NCI-H524 treated with DMSO at 0.1 percent for 48 hours (cell line): ENCODE measurements at places on chromosomes 2 and 18.
A peak's percentile ranks its signal among the peaks of the same experiment; 100 is the strongest.

DNA sequence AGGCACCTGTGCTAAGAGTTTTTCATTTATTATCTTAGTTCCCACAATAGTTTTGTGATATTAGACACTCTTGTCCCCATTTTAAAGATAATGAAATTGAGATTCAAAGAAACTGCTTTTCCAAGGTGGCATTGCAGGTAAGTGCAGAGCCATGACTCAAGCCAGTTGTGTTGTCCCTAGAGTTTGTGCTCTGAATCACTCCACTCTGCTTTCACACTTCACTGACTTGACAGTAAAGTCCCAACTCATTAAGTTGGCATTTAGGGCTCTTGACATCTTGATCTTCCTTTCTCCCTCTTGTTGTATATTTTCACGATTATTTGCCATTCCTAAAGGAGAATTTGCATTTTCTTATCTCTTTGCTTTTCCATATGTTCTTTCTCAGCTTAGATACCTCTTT lies 114.3 kb downstream of the DIS3L2 start:
- no peak for DNase-seq

DNA sequence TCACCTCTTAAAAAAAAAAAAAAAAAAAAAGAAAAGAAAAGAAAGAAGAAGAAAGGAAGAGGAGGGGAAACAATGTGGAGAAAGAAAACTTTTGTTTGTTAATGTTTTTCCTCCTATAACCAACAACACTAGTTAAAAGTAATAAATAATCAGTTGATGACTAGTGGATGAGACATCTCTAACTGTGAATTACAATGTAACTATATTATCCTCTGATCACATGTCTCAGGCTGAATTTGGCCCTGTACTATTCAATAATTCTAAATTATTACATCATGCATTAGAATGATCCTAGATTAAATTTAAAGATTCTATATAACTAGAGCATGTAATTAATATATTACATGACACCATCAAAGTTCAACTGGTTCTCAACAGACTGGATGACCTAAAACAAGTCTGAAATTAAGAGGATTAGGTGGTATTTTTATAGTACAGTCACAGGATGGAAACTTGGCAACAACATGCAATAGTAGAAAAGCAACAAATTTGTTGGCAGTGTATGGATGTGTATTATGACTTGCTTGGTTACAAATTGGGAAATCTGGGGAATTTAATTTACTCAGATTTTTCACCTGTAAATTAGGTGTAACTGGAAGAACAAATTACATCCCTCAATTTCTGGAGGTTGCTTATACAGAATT lies 269.3 kb upstream of the SETBP1 start:
- no peak for DNase-seq

DNA sequence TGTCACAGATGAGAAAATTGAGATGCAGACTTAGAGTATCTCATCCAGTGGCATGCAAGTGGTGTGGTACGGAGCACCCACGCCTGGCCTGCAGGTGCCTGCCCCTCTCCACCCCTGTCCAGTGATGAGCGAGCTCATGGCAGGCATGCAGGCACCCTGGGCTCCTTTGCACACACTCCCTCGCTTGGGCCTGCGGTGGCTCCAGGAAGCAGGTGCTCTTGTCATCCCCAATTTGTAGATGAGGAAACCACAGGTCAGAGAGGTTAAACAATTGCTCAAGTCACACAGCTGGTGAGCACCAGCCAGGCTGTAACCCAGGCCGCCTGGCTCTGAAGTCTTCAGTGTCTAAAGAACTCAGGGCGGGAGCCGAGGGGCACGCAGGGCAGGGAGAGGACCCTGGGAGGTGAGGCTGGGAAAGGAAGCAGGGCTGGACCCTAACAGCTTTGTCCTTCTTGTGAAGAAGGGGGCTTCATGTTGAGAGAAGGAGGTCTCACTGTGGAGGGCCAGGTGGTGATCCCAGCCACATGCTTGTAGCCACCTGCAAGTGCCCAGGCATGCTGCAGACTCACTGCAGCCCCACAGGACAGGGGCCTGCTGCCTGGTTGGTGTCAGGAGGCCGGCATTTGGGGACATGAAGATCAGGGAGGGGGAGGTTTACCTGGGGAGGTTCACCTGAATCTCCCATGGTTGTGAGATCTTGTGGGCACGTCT lies 166.2 kb downstream of the SH3RF3 start:
- DNase-seq, result no peak

DNA sequence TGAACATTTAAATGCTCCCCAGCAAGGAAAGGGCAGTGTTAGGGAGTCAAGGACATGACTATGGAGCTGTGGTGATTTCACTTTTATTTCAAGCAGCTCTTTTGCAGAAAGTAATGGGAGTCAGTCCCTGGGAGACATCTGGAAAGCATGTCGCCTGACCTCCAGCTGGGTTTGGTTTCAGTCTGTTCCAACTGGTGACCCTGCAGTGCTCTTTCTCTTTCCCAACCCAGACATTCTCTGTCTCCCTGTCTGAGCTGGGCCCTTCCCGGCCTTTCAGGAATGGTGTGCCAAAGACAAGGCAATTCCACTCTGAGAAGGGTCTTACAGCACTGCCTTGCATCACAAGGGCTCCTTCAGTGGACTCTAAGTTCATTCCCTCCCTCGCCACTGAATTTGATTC lies 323.2 kb downstream of the OSR1 start:
- DNase-seq, result no peak

DNA sequence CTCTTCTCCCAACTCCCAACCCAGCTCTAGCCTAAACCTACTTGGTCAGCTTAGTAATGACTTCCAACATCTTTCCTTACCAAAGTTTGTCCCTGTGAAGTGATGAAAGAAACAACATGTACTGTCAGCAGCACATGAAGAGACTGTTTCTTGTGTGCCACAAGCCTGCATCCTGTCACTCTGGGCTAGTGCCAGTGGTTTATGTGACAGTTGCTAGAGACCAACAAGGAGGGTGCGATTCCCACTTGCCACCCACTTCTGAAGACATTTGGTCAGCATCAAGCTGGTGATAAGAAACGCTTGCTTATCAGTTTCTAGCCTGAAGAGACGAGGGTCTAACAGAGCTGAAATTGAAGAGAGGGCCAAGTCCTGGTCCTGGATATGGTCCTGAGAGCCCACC lies 132.6 kb downstream of the COL4A4 start:
- no peak for DNase-seq

DNA sequence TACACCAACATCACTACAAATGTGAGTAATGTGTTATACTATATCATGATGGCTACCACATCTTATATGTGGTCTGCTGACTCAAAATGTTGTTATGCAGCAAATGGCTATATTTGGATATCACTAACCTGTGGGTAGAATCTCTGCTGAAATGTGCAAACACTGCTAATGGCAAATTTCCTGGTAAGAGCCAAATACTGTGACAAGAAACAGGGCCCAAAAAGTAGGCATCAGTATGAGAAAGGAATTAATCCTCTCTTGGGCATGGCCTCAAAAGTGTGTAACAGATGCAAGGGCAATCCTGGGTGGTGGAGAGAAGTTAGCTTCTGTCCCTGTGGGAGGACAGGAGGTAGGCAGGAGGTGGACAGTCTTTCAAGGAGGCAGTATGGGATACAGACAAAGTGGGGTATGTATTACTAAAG lies 13.3 kb downstream of the ATF2 start:
- DNase-seq, result no peak

GRCh38 chr2:186584053-186584452 lies 5.8 kb upstream of the ITGAV start:
- DNase-seq, result no peak

GRCh38 chr18:51654488-51655326 lies 457.2 kb upstream of the MEX3C start:
- peak; percentile 32 for DNase-seq

GRCh38 chr2:76861708-76862107 lies 660.5 kb downstream of the LRRTM4 start:
- DNase-seq, result no peak

DNA sequence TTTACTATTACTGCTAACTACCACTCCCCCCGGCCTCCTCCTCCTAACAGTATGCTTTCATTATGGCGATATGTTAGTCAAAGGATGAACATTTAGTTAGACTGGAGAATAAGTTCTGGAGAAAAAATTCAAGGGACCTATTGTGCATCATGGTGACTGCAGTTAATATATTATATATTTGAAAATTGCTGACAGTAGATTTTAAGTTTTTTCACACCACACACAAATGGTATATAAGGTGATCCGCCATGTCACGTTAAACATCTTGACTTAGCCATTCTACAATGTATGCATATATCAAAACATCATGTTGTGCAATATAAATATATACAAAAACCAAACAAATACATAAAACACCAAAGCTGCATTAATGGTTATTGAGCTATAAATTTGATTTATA lies 873.7 kb downstream of the CNTNAP5 start:
- no peak for DNase-seq

GRCh38 chr2:28627722-28628480 lies 123.7 kb upstream of the PPP1CB start:
- DNase-seq, result no peak

- no peak for DNase-seq
These were observed 29.1 kb upstream of the SLC38A11 start for GRCh38 chr2:164984428-164984827.

DNA sequence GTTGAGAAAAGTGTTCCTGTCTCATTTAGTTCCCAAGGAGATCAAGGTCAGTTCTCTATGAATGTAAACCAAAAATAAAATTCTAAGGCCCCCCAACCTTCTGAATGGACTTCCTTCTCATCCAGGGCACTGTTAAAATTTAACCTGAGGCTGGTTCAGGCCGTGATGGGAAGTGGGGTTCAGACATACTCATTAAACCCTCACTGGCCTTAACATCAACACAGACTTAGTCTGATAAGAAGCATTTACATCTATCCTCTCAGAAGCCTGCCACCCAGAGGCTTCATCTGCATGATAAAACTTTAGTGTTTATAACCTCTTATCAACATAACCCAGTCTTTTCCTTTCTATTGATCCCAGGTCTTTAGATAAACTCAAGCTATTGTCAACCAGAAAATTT lies 22.4 kb downstream of the ITSN2 start:
- no peak for DNase-seq

GRCh38 chr2:38038682-38039081 lies 37.3 kb downstream of the CYP1B1 start:
- no peak for DNase-seq

DNA sequence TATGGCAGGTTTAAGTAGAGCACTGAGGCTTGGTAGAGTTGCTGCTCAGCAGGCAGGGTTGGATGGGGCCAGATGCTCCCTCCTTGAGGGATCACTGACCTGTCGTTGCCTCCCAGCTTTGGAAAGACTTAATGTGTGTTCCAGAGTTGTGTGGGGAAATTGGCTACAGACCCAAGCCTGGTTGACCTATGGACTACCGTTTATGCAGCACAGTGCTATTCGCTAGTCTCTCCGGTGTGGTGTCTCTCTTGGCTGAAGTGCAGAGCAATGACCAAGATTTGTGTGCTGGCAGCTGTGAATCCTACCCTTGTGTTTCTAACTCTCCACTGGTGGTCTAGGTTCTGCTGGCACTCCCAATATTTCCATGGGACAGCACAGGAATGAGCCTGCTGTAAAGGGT lies 29.8 kb upstream of the SLC4A10 start:
- no peak for DNase-seq

DNA sequence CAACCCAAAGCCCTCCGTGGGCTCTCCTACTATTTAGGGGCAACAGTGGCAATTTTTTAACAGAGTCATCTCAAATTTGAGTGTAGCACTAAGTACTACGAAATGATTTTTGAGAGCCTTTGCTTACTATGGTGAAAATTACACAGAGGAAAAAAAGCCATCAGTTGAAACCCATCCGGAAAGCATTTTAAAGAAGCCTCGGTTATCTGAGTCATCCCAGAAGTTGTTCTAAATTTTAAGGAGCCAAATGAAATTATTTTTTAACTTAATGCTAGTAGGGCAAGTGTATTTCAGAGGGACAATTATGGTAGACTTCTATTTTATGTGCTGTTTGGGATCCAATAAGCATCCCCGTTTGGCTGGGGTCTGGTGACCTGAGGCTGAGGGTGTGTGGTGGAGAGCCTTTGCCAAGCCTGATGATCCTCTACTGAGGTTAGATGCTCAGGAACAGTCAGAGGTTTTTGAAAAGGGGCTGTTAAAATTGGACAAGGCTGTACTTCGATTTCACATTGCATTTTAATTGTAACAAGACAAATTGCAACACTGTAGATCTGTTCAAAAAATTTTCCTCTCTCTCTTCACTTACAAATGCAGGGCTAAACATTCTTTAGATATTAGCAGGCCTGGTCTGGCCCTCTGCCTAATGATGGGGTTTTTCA lies 47.0 kb downstream of the RAPGEF4 start:
- no peak for DNase-seq

GRCh38 chr2:17573085-17573803 lies 32.7 kb downstream of the VSNL1 start:
- DNase-seq, result no peak

GRCh38 chr18:21184396-21184996 lies 57.5 kb upstream of the GREB1L start:
- DNase-seq, result no peak

DNA sequence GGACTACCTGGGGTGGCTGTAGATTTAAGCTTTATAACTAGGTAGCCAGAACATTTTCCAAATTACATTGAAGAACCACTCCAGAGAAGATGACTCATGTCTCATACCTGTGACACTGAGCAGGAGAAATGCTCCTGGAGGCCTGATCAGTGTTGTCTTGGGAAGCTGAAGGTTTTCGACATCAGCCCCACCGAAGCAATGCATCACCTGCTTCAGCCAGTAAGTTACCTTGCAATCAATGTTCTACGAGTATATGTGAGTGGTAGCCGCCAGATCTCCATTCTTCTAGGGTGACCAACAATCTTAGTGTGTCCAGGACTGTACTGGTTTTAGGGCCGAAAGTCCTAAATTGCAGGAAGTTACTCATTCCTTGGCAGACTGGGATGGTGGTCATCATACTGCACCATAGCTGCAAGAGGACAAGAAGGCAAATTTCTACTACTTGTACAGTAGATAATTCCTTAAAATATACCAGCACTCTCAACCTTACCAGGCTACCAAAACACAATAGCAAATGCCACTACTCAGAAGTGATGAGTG lies 109.3 kb upstream of the LINC00305 start:
- DNase-seq, result no peak

- DNase-seq, result no peak
These were observed 152.4 kb downstream of the MGAT5 start for GRCh38 chr2:134406311-134406710.

DNA sequence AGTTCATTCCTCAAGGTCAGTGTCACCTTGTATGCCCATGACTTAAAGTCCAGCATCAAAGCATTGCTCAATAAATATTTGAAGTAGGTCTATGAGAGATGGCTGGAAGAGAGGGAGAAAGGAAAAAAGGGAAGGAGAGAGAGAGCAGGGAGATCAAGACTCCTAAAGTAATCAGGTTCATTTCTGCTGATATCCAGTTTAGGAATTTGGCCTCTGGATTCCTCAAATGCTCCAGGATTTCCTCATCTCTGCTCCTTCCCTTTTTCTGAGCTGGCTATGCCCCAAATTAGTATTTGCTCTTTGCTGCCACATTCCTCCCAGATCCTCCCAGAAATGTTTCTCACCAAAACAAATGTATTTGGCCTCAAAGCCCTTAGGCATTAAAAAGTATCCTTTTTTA lies 739.4 kb upstream of the CHAC2 start:
- no peak for DNase-seq

- no peak for DNase-seq
These were observed 102.8 kb downstream of the SMAD7 start for GRCh38 chr18:48847807-48848486.

- DNase-seq, result peak; percentile 44
These were observed 44.8 kb downstream of the NAB1 start for GRCh38 chr2:190693533-190694232.
